ENCODE measurements at places on chromosomes 13 and 19.

- DNase-seq = no peak
Measured at GRCh38 chr13:35643625-35644024, 167.1 kb upstream of the MAB21L1 start.

DNA sequence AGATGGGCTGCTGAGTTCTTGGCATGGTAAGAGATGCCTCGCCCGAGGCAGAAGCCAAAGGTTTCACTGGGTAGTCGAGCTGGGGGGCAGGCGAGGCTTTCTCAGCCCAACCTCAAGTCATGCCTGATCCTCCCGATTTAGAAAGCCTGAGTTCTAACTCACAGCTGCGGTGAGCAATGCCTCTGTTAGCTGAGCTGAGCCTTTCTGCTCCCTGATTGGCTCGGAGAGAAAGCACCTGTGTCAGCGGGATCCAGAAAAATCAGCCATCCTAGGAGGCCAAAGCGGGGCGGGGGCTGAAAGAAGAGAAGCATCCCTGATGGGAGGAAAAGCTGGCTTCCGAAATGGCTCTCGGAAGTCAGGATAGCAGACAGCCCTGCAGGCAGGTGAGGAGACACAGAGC lies 44.7 kb downstream of the CACNA1A start:
- no peak for DNase-seq

DNA sequence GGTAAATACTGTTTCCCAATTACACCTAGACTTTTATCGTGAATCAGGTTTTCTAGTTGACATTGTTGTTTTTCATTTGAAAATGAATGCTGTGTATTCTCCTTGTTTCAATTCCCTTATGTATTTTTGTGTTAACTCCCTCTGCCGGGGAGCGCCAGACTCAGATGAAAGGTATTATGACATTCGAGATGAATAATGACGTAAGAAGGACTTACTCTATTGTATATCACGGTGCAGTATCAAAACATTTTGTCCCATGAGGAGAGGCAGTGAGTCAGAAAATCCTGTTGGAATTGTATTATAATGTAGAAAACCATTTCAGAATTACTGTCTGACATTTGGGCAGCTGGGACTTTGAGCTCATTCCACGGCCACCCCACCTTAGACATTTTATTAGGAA lies 61.6 kb downstream of the LRCH1 start:
- no peak for DNase-seq

GRCh38 chr19:55352040-55352439 lies 2.5 kb downstream of the COX6B2 start:
- no peak for DNase-seq

DNA sequence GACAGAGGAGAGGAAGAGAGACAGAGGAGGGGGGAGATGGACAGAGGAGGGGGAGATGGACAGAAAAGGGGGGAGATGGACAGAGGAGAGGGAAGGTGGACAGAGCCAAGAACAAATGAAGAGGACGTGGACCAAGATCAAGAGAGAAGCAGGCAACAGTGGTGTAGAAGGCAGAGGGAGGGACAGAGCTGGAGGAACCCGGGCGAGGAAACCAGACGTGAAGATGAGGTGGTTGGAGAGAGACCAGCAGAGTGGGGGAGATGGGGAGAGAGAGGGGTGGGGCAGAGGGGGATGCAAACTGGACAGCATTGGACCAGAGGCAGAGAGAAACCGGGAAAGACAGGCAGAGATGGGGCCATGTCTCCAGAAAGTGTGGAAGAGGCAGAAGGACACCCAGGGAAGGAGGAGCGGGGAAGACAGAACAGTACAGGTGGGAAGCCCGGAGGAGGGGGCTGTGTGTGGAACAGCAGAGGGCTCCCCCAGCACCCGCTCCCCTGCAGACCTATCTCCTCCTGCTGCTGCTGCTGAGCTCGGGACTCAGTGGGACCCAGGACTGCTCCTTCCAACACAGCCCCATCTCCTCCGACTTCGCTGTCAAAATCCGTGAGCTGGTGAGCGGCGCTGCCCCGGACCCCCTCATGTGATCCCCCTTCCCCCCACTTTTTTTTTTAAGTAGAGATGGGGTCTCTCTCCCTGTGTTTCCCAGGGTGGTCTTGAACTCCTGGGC lies 1.3 kb downstream of the FLT3LG start:
- no peak for DNase-seq

DNA sequence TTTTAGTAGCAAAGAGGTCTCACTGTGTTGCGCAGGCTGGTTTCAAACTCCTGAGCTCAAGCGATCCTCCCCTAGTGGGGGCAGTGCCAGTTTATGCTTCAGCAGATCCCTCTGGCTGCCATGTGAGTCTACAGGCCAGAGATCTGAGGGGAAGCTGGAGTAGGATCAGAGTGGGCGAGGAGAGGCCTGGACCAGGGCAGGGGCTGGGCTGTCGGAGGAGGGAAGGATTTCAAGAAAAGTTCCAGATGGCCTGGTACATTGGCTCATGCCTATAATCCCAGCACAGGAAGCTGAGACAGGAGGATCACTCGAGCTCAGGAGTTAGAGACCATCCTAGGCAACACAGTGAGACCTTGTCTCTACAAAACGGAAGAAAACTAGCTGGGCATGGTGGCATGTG lies 9.8 kb downstream of the DHX34 start:
- no peak for DNase-seq

- no peak for DNase-seq
Measured at GRCh38 chr13:39749528-39749927, 94.1 kb downstream of the COG6 start.

DNA sequence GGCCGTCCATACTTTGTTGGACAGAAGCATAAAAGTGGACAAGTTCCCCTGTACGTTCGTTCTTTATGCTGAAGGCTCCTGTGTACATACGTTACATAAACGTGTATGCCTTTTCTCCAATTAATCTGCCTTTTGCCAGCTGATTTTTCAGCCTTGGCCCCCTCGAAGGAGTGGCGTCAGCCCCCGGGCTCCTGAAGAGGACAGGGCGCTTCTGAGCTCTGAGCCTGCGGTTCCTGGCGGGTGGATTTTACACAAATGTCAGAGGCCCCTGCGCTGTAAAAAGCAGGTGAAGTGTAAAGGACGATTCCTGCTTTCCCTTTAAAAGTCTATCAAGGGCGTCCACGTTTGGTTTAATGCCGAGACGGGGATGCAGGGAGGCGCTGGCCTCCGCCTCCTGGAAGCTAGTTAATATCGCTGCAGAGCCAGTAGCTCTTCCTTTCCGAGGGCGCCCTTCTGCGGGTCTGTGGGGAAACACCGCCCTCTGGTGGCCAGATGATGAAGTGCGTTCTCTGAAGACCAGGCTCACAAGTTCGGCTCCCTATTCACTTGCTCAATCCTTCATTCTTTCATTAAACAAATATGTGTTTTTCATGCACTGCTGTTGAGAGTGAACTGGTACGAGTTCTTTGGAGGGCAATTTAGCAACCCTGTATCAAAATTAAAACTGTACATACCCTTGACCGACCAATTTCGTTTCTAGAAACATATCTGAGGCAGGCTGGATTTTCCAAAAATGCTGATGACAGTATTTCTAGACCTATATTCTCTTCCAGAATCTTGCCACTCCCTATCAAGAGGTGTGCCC lies 62.0 kb downstream of the GPR12 start:
- peak; percentile 75 for DNase-seq

GRCh38 chr19:3586707-3587346 lies 1.5 kb downstream of the GIPC3 start:
- no peak for DNase-seq

DNA sequence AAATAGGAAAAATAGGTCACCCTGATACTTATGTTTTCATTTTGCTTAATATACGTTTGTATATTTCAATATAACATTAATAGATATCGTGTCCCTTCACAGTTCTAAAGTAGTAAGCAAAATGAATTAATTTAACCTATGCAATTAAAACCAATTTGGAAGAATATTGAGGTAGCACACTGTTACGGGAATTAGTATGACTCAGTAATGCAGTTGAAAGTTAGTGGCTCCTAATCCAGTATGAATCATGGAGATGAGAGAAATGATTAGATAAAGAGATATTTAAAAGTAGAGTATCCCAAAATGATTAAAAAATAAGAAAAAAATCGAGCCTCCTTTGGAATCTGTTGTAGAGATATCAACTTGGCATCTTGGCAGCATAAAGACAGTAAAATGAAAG lies 177.0 kb upstream of the SLITRK6 start:
- no peak for DNase-seq

- no peak for DNase-seq
Measured at GRCh38 chr13:87168390-87168789, 502.8 kb upstream of the SLITRK5 start.

DNA sequence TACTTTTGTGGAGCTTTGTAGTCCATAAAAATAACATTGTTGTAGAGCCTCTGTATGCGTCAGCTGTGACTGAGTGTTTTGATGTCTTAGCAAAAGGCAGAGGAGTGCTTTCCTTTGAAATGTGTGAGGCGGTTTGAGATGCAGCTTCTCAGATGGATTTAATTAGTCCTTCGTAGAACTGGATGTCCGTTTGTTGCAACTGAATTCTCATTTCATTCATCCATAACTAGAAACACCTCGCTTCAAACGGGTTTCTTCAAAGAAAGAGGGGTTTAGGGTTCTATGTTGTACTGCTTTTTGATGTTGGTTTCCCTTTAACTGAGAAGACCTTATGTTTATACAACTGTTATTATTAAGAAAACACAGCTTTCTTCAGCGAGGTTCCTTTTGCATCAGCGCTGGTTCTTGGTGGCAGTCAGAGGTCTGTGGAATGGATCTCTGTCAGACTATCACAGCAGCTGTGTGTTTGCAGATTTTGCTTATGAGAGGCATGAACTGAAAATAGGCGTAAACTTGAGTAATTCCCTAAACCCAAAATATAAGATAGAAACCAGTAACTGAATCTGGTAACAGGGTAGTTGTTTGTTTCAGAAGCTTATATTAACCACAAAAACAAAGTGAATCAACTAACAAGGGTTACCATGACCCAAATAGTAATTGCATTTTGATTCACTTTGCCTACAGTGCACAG lies 194.4 kb downstream of the GGACT start:
- DNase-seq = no peak

Data from amygdala (tissue), 56 donors.